ENCODE measurements at places on chromosomes 6 and 20. TPM values are rescaled to one million over a fixed set of nuclear protein-coding genes. Genes with fewer than 3 reads are reported as not detected.

GRCh38 chr20:31604567-31605030, 490 bp upstream of the ID1 start:
- peak overlapping the region; percentile 79 for H3K27ac ChIP-seq
- H3K4me3 ChIP-seq = peak overlapping the region; percentile 61
- H3K4me1 ChIP-seq = peaks cover 48% of the 10 kb centered on the region
- no peaks in the 10 kb centered on the region for H3K27me3 ChIP-seq
- peak; percentile 57 for DNase-seq

Gene BPIFA1
- not detected for total RNA-seq

GRCh38 chr6:105489216-105489530, 86.3 kb upstream of the PREP start:
- H3K4me3 ChIP-seq = no peak overlapping the region
- peaks cover 21% of the 10 kb centered on the region for H3K4me1 ChIP-seq
- no peaks in the 10 kb centered on the region for H3K27me3 ChIP-seq
- no peak overlapping the region for H3K27ac ChIP-seq

- H3K27me3 ChIP-seq = no peaks in the 10 kb centered on the region
- H3K4me3 ChIP-seq = no peak overlapping the region
- DNase-seq = no peak
- no peak overlapping the region for H3K27ac ChIP-seq
These were observed 245.9 kb upstream of the HS3ST5 start for GRCh38 chr6:114588726-114589125.

DNA sequence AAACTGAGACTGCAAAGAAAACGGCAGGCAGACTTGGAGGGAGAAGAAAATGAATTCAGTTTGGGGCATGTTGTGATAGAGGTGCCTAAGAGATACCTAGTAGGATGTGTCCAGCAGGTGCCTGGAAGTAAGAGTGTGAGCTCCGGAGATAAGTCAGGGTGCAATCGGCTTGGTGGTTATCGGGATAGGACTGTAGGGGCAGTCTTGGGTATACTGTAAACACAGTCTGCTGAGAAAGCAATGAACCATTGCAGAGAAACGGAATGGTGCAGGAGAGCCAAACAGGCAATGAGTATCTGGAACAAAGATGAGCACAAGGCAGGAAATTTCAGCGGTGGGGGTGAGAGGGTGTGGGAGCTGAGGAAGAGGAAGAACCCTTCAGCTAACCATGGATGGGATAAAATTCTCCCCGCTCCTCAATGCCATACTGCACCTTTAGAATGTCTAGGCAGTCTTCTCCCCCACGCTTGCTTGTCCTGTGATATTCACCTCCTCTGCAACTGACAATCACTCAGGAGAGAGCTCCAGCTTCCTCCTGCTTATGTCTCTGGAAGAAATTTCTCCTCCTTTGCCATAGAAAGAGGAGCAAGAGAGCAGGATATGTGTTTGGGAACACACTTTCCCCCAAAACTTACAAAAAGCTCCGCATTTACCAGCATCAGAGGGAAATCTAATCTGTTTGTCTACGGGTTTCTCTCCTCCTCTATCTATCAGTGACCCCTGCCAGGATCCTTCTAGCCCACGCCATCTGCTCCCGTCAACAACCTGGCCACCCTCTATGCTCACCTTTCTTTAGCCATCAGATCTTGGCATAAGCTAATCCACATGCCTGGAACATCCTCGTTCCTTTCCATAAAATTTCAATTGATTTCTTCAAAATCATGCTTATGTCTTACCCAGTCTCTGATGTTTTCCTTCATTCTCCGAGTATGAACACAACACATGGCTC, 381.7 kb upstream of the JARID2 start:
- H3K36me3 ChIP-seq = no peaks in the 10 kb centered on the region
- H3K4me1 ChIP-seq = peaks cover 28% of the 10 kb centered on the region
- H3K27ac ChIP-seq = no peak overlapping the region
- H3K4me3 ChIP-seq = no peak overlapping the region
- no peaks in the 10 kb centered on the region for H3K27me3 ChIP-seq

Gene RAB44
- not detected for total RNA-seq

Gene RCAN2
- total RNA-seq = 6.3 TPM

GRCh38 chr6:167245591-167245990, 45.5 kb upstream of the UNC93A start:
- H3K27me3 ChIP-seq = no peaks in the 10 kb centered on the region
- peak overlapping the region; percentile 10 for H3K4me3 ChIP-seq
- peak overlapping the region; percentile 94 for H3K27ac ChIP-seq
- peaks cover 5% of the 10 kb centered on the region for H3K36me3 ChIP-seq
- no peak for DNase-seq
- H3K4me1 ChIP-seq = peaks cover 41% of the 10 kb centered on the region

DNA sequence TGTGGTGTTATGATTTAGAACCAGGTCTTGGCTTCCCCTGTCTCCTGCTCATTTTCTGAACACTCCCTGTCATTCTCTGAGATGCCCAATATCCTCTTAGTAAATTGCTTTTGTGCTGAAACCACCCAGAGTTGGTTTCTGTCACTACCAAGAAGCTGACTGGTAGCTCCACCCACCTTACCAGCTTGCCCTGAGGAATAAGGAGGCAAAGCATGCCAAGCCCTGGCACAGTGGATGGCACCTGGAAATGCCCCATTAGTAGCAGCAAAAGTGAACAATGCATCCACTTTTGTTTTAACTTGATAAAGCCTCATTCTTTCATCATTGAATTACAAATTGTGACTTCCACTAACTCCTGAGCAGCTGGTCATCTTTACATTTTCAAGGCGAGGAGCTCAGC, 157.7 kb downstream of the CDC5L start:
- H3K27me3 ChIP-seq = no peaks in the 10 kb centered on the region
- H3K4me1 ChIP-seq = peaks cover 18% of the 10 kb centered on the region
- H3K4me3 ChIP-seq = no peak overlapping the region
- H3K36me3 ChIP-seq = no peaks in the 10 kb centered on the region
- no peak overlapping the region for H3K27ac ChIP-seq
- no peak for DNase-seq

Gene RNF144B
- total RNA-seq = 9.0 TPM

DNA sequence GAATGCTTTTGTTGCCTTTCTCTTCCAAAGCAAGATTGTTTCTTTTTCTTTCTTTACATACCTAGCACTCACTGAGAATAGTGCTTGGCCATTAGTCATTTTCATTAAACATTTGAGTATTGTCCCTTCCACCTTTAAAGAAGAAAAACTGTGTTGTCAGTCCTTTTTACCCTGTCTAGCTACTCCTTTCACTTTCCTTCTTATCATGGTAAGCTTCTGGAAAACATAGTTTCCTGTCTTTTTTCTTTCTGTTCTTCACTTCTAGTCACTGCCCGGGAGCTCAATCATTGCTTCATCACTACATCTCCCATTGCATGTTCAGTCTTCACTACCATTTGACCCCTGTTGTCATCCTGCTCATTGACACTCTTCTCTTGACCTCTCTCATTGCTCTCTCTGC, 12.1 kb downstream of the VAPB start:
- H3K4me3 ChIP-seq = no peak overlapping the region
- DNase-seq = no peak
- no peak overlapping the region for H3K27ac ChIP-seq
- peaks cover 54% of the 10 kb centered on the region for H3K4me1 ChIP-seq
- no peaks in the 10 kb centered on the region for H3K27me3 ChIP-seq
- no peaks in the 10 kb centered on the region for H3K36me3 ChIP-seq

Gene GHRH
- not detected for total RNA-seq

Gene HLA-DQB2
- not detected for total RNA-seq

Gene HUS1B
- 7.0 TPM for total RNA-seq

DNA sequence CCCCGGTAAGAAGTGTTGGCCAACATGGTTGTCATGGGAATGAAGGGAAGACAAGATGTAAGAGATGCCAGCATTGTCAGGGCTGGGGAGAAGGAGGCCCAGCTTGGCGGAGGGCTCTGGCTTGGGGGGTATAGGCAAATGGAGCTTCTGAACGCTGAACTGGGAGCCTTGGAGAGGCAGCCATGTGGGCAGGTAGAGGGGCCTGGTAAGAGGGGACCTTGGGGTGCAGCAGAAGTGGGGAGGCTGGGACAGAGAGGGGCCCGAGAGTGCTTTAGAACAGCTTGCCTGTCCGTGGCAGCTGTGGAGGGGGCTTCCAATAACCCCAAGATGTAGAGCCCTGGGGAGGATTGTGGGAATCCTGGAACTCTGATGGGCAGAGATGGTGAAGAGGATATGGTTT, 3.0 kb downstream of the SLC22A1 start:
- H3K27me3 ChIP-seq = no peaks in the 10 kb centered on the region
- no peaks in the 10 kb centered on the region for H3K4me1 ChIP-seq
- H3K27ac ChIP-seq = no peak overlapping the region
- no peak overlapping the region for H3K4me3 ChIP-seq

DNA sequence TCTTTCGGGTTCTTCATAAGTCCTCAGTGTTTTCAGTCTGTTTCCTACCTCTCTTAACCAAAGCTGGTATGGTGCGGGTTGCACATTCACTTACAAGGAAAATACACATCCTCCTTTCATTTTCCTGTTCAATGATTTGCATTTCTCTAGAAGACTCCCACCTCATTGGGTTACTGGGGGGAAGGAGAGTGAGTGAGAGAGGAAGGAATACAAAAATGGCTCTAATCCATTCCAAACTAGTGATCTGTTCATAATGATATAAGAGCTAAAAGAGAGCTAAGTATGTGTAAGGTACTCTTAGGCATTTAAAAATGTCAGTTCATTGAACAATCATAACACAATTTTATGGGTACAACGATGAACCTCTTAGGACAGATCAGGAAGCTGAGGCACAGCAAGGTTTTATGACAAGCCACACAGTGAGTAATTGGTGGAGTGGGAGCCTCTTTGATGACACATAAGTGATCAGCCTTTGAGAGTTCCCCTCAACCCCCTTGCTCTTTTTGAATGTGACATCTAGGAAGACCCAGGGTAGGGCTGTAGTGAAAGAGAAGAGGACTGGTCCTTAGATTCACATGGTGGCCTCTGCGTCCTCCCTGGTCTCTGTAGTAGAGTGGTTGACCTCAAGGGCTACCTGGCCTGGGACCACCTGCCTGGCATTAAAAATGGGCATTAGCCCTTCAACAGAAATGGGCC, 328.4 kb upstream of the SOX4 start:
- no peak overlapping the region for H3K4me3 ChIP-seq
- no peak for DNase-seq
- no peaks in the 10 kb centered on the region for H3K27me3 ChIP-seq
- no peak overlapping the region for H3K27ac ChIP-seq

DNA sequence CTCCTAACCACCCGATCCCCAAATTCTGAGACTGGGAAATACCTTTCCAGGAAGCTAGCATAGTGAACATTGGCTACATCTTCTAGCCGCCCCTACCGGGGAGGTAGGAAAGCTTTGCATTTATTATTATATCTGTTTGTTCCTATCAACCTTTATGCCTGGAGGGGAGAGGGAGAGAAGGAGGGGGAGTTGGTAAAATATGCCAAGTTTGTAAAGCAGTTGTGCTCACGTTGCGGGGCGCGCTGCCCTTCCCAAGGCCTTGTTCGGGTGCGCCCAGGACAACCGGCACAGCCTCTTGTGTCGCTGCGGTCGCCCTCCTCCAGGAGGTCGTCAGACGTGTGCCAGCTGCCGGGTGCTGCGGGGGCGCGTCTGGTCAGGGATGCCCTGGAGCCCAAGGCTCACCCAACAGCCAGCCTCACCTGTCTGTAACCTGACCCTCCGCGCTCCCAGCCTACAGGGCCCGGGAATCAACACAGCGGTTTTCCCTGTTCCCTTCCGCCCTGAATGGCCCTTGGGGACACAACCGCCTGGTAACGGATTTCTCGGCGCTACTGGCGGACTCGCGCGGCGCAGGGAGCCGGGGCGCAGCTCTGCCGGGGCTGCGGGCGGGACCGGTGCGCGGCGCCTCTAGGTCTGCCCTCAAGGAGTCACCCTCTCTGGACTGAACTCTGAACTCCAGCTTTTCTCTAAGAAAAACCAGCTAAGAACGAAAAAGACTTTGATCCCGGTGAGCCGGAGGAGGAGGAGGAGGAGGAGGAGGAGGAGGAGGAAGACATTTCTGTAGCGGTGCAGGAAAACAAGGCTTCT, 1.1 kb upstream of the OVOL2 start:
- H3K27me3 ChIP-seq = peaks cover 49% of the 10 kb centered on the region
- H3K27ac ChIP-seq = no peak overlapping the region
- H3K36me3 ChIP-seq = no peaks in the 10 kb centered on the region
- H3K4me3 ChIP-seq = peak overlapping the region; percentile 92
- DNase-seq = peak; percentile 90
- peaks cover 30% of the 10 kb centered on the region for H3K4me1 ChIP-seq

- no peak overlapping the region for H3K27ac ChIP-seq
- 0 out of 2 replicates have a peak, but pooled peaks cover 3% of the 10 kb centered on the region for H3K4me1 ChIP-seq
- no peaks in the 10 kb centered on the region for H3K36me3 ChIP-seq
- H3K27me3 ChIP-seq = no peaks in the 10 kb centered on the region
- no peak for DNase-seq
- no peak overlapping the region for H3K4me3 ChIP-seq
These were observed 150.2 kb downstream of the LRFN2 start for GRCh38 chr6:40436685-40437604.

DNA sequence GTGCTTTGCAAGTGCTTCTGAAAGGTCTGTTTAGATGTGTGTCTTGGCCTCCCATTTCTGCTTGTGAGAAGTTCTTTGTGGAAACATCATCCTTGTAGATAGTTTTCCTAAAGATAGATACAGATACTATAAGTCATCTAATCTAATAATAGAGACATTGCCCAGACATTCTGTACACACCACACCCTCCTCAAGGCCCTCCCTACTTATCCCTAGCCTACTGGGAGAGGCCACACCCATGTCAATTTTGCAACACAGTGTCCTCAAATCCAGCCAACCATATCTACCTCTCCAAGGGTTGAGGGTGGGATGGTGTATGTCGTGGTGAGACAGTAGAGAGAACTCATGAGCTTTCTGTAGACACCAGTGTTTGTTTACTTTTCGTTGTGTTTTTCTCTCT, 6.2 kb downstream of the KDM1B start:
- DNase-seq = no peak
- H3K4me1 ChIP-seq = peaks cover 1% of the 10 kb centered on the region

DNA sequence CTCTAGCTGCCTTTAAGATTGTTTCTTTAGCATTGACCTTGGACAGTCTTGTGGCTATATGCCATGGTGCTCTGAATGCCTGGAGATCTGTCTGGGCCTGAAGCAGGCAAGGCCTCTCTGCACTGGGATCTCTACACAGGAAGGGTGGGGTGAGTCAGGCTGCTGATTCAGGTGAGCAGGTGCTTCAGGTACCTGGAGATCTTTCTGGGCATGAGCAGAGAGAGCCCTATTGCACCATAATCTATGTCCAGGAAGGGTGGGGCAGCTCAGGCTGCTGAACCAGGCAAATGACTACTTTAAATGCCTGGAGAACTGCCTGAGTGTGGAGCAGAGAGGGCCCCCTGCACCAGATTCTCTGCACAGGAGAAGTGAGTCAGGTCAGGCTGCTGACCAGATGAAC, 94.5 kb downstream of the TPBG start:
- no peak overlapping the region for H3K4me3 ChIP-seq
- no peaks in the 10 kb centered on the region for H3K27me3 ChIP-seq
- DNase-seq = no peak
- no peaks in the 10 kb centered on the region for H3K36me3 ChIP-seq
